ENCODE measurements at places on chromosomes 1 and 21.

DNA sequence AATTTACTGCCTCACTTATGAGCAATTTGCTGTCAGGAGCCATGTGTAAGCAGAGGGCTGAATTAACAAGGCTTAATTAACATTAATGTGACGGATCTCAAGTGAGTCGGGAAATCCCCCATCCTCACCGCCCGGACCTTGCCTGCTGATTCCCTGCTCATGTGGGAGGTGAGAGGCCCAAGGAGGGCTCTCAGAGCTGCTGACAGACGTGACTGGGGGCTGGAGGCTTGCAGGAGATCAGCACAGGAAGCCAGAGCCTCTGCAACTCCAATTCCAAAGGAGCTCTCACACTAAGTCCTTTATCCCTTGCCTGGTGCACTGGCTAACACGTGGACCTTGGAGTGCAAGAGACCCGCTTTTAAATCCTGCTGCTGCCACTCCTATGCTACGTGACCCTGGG, 19.4 kb downstream of the LRP8 start:
- no peak for DNase-seq

DNA sequence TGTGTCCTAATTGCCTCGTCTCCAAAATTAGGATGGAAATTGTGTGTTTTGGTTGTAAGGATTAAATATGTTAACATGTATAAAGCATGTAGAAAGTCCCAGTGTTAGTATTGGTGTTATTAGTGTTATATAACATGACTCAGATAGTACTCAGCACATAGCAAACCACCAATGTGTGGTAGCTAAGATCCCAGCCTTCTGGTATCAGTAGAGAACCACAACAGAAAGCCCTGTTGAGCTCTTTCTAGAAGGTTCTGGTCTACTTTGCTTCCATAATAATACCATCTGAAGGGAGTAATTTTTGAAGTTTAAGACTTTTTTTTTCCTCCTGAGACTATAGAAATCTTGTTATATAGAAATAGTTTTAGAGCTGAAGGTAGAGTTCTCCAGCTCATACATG, 259.3 kb upstream of the SGIP1 start:
- DNase-seq, result no peak

DNA sequence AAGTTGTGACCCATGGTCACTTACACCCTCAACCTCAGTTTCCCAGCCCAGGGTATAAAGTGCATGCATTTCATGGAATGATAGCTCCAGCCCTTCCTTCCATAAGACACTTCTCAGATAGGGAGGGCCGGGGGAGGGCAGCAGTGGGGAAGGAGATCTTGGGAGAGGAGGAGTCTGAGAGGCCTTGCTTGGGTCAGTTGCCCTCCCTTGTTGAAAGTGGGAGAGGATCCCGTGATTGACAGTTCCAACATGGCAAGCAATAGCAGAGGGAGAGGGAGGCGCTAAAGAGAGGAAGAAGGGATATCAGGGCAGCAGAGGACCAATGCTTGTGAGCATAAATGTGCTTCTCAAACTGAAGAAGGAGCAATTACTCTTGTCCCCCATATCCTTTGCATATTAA, 244.4 kb downstream of the CHRM3 start:
- no peak for DNase-seq

DNA sequence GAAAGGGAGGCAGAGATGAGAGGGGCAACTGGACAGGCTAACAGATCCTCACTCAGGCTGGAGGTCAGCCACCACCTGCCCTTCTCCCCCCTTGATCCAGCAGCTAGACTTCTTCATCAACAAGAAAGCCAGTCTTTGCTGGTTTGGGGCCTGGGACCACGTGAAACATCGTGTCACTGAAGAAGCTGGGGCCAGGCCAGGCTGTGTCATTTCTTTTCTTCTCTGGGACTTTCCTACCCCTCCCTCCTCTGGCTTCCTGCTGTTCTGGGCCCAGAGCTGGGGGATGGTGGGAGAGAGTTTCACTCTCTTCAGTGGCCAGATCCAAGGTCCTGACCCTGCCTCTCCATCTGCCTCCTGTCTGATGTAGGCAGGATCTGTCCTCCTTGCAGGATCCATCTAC, 18.1 kb upstream of the SLC26A9 start:
- no peak for DNase-seq

- DNase-seq, result no peak
Observed at GRCh38 chr21:38444691-38445090, 53.6 kb downstream of the ERG start.

DNA sequence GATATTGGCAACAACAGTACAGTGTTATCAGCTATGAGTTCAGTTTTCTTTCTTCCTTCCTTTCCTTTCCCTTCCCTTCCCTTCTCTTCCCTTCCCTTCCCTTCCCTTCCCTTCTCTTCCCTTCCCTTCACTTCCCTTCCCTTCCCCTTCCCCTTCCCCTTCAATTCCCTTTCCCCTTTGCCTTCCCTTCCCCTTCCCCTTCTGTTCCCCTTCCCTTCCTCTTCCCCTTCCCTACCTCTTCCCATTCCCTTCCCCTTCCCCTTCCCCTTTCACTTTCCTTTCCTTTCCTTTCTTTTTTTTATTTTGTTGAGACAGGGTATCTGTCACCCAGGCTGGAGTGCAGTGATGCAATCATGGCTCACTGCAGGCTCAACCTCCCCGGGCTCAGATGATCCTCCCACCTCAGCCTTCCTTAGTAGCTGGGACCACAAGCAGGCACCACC, 72.3 kb upstream of the CAPZB start:
- DNase-seq, result no peak
